Activated gamma-delta T cell (primary cell): ENCODE measurements at places on chromosomes 13 and 19.

DNA sequence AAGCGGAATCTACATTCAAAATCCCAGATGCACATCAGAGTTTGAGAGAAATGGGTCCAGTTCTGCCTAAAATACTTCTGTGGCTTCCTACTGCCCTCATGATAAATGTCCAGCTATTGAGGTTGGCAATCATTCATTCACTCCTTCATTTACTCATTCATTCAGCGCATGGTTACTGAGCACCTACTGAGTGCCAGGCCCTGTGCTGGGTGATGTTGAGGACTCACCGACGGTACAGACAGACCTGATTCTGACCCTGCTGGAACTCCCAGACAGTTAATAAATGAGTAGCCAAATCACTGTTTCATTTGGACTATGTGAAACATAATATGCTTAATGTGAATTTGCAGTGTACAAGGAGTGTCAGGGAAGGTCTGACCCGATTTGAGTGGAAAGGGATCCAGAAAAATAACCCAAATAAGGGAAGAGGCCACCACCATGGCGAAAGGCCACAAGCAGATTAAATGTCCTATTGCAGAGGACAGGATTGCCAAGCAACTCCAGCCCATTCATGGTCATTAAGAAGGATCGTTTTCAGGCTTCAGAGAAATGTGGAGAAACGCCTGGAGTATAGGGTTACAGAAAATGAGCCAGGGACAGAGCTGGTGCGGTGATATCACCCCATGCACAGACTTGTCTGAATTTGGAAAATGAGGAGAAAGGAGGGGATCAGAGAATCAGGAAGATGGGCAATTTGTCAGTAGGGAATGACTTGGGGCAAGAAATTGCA lies 20.5 kb downstream of the DYRK1B start:
- DNase-seq: no peak

DNA sequence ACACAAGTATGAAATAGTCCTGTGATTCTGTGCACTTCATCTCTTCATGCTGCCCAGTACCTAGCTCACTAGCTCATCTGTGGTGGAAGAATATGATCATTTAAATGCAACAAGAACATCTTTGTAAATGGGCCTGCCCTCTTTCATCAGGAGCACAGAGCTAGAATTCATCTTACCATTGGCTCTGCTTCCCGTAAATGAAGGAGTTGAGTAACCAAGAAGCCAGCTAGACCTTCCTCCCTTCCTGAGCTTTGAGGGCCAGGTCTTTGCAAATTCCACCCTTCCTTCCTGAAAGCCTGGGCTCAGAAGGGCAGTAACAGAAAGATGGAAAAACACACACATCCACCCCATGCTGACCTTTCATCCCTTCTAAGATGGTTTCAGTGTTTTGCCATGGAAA lies 82.0 kb downstream of the FRY start:
- no peak for DNase-seq

- no peak for DNase-seq
Measured at GRCh38 chr19:15022752-15023151, 26.5 kb upstream of the CASP14 start.

DNA sequence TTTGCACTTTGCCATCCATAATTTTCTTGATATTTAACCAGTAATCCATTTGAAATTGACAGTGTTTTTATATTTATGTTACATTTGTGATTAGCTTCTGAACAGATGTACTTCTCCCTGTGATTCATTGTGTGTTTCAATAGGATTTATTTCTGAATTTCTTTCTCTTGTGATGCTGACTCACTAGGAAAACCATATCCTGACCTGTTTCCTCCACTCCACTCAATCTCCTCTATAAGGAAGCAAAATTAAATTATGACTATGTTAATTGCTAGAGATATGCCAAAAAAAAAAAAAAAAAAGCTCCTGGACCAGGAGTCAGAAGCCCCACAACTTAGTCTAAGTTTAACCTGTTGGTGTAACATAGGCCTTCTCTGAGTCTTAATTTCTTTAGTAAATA lies 614.6 kb upstream of the SPRY2 start:
- DNase-seq: no peak

GRCh38 chr19:35851213-35852028 lies 883 bp downstream of the NPHS1 start:
- DNase-seq: no peak

DNA sequence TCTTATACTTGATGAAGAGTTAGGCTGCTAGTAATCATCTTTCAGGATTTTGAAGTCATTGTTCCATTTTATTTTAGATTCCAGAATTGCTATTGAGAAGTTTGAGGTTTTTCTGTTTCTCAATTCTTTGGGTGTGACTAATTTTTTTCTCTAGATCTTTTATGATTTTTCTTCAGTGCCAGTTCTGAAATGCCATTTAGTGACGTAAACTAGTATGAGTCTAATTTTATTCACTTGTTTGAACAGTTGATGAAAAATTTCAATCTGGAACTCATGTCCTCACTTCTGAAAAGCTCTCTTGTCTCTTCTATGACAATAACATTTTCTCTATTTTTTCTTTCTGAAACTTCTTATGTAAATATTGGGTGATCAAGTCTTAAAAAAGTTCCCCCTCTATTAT lies 188.5 kb upstream of the HTR2A start:
- no peak for DNase-seq

DNA sequence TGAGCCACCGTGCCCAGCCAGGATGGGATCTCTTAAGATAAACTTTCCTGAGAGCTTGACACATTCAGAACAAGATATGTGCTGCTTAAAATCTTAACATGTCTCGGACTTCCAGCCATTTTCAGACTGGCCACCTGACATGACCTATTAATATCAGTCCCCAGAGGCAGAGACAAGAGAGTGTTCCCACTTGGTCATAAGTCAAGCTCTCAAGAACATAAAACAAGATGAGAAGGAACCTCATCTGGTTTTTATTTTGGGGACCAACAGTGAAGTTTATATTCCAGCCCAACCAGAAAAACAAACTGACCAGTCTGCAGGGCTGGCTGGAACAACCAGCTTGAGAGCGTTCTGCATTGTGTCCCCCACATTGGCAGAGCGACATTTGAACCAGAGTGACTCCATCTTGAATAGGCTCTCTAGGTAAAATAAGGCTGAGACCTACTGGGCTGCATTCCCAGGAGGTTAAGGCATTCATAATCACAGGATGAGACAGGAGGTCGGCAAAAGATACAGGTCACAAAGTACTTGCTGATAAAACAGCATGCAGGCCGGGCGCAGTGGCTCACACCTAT lies 21.8 kb upstream of the PLEKHF1 start:
- no peak for DNase-seq

DNA sequence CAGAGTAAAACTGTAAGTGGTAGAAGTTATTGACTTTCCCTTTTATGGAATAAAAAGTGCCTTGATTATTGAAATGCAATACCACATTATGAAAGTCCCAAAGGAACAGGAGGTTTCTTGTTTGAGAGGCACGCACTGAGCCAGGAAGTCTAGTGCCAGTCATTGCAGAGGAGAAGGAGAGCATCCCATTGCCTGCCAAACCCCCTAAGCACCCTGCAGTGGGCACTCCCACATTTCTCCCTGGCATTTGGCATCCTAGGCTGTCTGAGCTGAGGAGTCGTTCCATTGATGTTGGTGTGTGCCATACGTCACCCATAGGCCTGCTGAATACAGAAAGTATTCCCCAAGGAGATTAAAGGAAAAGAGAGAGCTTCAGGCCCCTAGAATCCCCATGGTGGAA lies 85.7 kb upstream of the MBNL2 start:
- DNase-seq: no peak

- no peak for DNase-seq
Measured at GRCh38 chr13:112325142-112325808, 50.9 kb upstream of the SPACA7 start.

GRCh38 chr13:73045031-73045430 lies 13.8 kb upstream of the KLF5 start:
- DNase-seq: no peak

DNA sequence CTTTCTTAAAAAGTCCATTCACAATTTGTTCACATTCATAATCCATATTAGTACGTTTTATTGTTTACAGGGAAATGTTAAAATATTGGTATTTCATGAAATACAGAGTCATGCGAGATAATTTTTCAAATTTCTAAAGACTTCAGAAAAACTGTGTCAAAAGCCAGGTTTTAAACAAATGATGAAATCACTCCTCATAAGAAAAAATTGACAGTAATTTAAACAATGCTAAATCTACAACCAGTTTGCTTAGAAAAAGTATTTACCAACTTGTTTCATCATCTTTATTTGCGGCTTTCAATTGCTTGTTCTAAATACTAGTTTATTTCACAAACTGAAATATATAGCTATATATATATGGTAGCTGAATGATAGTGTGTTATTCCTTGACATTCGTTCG lies 1.2 kb upstream of the NALCN start:
- DNase-seq: no peak

DNA sequence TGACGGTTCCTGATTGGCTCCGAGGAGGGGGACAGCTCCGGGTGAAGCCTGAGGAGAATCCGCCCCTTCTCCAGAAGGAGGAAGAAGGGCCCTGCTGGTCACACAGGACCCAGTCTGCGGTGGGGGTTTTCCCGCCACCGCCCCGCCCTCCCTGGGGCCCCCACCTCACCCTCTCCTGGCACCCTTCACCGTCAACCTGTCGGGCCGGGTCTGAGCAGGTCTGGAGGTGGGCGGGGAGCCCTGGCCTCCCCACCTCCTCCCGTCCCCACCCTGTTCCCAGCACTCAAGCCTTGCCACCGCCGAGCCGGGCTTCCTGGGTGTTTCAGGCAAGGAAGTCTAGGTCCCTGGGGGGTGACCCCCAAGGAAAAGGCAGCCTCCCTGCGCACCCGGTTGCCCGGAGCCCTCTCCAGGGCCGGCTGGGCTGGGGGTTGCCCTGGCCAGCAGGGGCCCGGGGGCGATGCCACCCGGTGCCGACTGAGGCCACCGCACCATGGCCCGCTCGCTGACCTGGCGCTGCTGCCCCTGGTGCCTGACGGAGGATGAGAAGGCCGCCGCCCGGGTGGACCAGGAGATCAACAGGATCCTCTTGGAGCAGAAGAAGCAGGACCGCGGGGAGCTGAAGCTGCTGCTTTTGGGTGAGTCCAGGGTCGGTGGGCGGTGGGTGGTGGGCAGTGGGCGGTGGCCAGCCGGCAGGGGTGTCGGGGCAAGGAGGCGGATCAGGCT lies at the start of gene GNA15:
Gene GNA15, plus strand, starts transcription at position 73 of the 723 bp plus-strand sequence. Its CDS starts 418 bp downstream, at position 491.
- DNase-seq: no peak

DNA sequence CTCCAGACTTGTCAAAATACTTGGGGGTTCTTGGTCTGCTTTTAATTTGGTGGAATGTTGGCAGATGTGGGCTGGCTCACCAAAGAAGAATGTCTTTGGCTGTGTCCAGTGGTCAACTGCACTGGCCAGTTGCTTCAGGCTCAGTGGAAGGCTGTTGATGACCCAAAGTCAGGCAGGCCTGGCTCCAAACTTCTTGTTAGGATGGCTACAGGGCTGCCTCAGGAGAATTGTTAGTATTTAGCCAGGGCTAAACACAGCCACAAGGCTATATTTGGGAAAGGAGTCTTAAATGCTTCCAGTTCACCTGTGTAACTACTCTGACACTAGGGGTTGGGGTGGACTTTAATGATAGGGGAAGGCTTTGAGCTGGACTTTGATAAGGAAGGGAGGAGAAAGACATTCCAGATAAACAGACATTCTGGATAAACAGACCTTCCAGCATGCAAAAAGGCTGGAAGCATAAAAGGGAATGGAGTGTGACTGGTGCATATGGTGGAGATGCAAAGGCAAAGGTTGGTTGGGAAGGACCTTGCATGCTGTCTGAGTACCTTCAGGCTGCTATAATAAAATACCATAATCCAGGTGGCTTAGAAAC lies 116.8 kb downstream of the FOXO1 start:
- DNase-seq: no peak

DNA sequence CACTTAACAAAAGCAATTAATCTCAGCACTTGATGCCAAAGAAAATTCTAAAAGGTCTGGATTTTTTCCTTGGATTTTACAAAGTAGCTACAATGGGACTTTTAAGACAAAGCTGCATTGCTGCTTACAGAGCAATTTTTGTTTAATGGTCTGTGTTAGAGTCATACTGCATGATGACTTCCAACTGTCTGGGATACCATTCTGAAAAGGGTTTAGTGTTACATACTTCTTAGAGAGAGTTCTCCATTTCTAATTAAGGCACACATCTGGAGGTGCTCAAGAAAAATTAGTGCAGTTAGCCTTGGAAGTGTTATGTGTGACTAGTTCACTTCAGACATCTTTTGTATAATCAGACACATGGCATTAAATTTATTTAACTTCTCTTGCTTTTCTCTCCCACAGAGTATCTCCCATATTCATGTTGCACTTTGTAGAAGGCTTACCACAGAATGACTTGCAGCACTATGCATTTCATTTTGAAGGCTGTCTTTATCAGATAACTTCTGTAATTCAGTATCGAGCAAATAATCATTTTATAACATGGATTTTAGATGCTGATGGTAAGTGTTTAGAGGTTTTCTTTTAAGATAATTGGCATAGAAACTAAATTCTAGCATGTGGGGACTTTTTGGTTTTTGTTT lies 35.1 kb downstream of the USPL1 start:
- no peak for DNase-seq

DNA sequence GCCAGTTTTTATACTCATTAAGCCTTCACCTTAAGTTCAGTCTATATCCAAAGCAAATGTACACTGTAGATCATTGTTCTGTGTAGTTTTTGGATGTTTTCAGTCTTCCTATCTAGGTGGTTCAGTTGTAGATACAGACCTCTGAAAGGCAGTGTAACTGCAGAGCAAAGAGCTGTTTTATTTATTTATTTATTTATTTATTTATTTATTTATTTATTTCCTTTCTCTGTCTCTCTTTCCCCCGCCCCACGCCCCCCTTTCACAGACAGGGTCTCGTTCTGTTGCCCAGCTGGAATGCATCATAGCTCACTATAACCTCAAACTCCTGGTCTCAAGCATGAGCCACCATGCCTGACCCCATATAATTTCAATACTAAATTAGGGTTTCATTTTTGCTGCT lies 281.8 kb upstream of the KLHL1 start:
- DNase-seq: no peak

DNA sequence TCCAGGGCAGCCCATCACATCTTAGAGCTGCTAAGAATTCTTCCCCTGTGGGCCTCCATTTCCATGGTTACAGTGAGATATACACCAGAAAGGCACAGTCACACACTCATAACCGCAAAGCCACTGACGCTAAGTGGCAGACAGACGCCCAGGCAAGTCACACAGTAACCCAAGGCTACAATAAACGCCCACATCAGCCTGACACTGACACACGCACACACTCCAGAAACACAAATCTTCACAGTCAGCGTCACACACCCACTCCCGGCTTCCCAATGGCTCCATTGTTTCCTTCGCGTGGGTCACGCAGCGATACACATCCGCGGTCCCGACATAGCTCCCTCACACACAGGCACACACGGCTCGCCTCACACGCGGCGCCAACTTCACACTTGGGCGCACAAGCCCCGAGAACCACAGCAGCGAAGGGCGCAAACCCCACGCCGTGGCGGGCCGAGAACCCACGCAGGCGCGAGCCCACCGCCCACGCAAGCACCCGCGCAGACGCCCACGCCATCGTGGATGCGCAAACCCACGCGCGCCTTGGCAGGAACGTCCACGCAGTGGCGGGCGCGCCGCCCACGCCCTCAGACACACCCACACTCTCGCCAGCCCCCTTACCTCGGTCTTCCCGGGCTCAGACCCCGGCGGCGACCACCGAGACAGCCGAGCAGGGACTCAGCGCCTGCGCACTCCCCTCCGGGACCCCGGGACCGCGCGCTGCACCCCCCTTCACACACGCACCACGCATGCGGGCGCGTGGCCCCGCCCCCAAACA lies at the start of gene ZNF667:
Gene ZNF667, minus strand, starts transcription at position 695 of the 778 bp plus-strand sequence. CDS start 14,975 bp downstream, outside the sequence.
- no peak for DNase-seq
